ENCODE measurements at places on chromosomes 7 and 10.

DNA sequence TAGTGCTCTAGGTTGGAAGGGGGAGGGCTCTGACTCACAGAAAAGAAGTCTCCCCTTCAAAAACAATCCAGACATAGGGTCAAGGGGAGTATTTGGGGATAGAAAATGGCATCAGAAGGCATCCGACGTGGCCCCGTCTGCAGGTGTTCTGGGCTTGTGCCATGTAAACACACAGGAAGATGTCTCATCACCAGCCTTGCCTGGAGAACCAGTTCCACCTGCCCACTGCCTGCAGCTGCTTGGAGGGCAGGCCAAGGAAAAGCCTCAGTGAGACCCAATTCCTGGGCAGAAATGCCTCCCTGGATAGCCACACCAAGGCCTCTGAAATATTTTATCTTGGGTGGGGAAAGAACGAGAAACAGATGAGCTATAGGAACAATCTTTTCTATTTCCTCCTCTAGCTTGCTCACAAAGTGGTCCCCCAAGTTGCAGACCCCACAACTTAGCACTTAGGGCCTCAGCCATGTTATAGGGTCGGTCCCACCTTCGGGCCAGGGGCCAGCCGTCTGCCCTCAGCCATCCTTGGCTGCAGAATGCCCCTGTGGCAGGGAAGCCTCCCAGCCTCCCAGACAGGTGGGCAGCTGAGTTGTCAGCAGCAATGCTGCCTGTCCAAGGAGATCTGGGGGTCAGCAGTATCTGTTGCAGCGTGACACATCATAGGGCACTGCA is 54.3 kb upstream of the ECHDC3 start:
- no peak for DNase-seq

DNA sequence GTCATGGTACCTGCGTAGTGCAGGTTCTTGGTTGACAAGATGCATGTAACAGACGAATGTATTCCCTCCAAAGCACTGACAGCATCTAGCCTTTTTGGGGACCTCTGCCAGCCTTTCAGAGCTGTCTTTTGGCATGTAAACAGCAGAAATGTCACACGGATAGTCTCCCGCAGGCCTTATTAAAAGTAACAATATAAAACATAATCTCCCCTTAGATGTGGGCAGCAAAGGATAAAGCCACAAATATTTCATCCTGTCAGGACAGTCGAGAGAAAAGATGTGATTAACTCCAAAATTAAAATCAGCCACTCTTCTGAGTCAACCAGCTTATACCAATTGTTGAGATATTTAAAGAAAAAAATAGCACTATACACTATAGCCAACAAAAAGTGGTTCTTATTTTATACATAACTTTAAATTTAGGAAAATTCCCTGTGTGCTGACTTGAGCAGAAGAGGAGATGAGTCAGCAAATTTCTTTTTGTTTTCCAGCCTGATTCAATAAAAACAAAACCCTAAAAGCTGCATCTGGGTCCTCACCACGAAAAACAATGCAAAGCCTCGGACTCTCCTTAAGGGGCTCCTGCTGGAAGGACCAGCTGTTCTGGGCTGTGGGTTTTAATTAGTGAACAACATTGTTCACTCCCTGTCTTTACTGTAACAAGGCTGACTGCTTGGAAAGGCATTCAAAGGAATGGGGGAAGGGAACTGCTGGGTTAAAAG is 240.2 kb downstream of the ADAM12 start:
- DNase-seq = no peak

- DNase-seq = no peak
Observed at GRCh38 chr10:133397938-133398337, 4.0 kb downstream of the MTG1 start.

DNA sequence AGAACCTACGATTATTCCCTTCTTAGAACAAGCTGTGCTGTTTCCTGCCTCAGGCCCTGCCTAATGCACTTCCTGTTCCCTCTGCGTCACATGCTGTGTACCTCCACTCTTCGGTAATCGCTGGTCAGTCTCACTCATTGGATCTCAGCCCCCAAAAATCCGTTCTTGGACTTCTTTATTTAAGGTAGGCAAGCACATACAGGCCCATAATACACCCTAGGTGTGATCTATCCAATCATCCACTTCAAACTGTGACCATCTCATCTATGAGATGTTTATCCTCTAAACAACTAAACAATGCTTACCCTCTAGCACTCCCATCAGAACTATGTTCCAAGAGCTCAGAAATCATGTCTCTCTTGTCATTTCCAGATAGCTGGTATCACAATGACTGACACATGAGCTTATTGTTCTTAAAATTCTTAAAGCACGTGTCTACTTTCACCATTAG is 83.9 kb downstream of the CADPS2 start:
- DNase-seq = no peak

GRCh38 chr10:113087165-113088029 is 137.3 kb downstream of the TCF7L2 start:
- no peak for DNase-seq

- no peak for DNase-seq
Observed at GRCh38 chr10:21138769-21139340, 241.7 kb upstream of the NEBL start.

GRCh38 chr7:83148776-83149175 is 13.9 kb downstream of the PCLO start:
- no peak for DNase-seq

DNA sequence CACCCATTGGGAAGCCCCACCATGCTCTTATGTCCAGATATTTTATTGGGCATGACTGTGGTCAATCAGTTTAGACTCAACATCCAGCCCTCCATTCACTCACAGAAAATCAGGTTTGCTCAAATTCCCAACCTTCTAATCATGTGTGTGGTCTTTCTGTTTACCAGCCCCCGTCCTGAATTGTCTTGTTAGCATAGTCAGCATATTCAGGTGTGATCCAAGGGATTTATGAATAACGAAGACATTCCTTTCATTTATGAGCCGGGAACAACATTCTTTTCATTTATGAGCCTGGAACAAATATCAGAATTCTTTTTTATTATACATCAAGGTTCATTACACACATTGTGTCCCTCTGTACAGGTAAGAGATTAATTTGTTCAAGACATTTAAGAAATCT is 376.3 kb upstream of the POM121L12 start:
- no peak for DNase-seq

GRCh38 chr7:22653951-22654350 is 73.0 kb upstream of the IL6 start:
- no peak for DNase-seq

DNA sequence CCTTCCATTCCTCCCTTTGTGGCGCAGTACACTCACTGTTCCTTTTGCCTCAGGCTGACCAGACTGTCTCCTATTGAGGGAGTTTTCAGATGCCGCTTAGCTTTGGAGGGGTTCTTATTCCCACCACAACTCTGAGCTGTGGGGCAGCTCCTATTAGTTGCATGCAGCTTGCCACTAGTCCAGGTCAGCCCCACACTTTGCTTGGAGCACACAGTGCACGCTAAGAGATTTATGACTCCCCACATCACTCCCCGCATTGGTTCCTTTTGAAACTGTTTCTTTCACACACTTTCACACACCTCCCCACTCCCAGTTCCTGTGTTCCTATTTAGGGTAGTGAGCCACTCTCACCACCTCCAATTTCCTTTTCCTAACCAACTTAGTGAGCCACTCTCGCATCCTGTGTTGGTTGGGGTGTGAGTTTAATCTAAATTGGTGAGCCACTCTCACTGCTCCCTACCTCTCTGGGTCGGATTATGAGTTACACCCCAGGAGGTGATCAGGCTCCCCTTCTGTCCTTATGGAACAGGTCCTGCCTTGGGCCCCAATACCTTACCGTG is 10.4 kb upstream of the ZNF485 start:
- no peak for DNase-seq

DNA sequence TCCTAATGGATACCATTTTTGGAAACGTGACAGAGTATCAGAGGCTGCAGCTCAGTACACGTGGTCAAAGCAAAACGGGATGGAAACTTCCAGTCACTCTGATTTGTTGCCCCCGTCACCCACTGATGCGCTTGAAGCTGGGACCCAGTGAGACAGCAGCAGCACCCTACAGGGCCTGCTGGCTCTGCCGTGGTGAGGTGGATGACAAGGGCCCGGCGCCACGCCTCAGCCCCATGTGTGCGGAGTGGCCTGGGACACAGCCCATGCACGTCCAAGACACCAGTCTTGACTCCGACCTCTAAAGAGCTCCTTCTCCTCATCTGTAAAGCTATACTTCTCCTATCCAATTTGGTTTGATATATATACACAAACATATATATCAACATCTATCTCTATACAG is 39.0 kb downstream of the CLEC2L start:
- DNase-seq = no peak

GRCh38 chr10:48771234-48771633 is 86.6 kb downstream of the WDFY4 start:
- no peak for DNase-seq

DNA sequence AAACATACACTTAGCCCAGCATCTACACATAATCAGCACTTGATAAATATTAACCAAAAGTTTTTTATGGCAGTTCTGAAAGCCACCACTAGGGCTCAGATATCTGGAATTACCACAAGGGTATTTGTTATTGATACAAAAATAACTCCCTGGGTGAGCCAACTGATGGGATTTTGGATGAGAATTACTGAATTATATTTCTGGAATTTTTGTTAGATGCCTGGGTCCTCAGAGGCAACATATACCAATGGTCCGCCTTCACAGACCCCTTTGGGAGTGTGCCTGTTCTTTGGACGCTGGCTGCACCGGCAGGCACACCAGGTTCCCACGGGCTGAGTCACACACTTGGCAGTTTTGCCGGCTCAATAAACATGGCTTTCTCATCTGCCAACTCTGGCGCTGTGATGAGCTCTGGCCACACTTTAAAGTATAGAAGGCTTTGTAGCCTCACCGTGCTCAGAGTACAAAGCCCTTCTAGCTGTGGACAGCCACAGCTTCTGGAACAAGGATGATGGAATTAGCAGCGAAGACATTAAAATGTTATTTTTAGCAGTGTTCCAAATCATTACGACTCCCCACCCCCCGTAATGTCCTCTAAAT is 24.5 kb upstream of the EEPD1 start:
- DNase-seq = no peak

All from stimulated activated CD8-positive, alpha-beta memory T cell treated with anti-CD3 and anti-CD28 coated beads, Interleukin-7, amount 100 ng/mL, for 1 hour (primary cell).